GM12892 (cell line): ENCODE measurements at places on chromosomes 7 and 10.

DNA sequence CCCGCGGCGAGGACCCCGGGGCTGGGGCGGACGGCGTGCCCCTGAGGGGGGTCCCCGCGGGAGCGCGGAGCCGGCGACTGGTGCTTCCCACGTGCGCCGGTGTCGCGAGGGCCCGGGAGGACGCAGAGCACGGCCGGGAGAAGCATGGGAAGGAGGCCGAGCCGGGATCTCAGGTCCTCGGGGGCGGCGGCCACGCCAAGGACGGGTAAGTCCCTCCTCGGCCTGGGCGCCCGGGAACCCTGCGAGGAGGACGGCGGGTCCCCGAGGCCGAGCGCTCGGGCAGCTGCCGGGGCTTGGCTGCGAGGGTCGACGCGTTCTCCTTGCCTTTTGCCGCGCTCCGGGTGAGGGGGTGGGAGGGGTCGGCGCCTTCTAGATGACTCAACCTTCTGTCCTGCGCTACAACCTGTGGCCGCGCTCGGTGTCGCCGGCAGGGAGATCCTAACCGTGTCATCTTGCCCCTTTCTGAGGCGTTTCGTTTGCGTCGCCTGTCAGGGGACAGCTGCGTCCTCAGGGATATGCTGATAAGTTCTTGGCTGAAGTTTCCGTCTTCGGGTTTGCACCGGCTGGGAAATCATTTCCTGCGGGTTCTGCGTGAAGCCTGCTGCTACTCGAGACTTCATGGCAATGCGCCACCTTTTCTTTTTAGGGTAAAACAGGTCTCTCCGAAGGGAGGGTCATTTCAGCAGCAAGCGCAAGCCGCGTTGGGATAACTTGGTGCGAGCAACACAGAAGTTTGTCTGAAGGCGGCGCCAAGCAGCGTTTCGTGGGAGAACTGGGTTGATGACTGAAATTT, 529 bp downstream of the TASOR2 start:
- peak; percentile 38 for DNase-seq

GRCh38 chr10:24378126-24378920, 169.4 kb downstream of the KIAA1217 start:
- no peak for DNase-seq

DNA sequence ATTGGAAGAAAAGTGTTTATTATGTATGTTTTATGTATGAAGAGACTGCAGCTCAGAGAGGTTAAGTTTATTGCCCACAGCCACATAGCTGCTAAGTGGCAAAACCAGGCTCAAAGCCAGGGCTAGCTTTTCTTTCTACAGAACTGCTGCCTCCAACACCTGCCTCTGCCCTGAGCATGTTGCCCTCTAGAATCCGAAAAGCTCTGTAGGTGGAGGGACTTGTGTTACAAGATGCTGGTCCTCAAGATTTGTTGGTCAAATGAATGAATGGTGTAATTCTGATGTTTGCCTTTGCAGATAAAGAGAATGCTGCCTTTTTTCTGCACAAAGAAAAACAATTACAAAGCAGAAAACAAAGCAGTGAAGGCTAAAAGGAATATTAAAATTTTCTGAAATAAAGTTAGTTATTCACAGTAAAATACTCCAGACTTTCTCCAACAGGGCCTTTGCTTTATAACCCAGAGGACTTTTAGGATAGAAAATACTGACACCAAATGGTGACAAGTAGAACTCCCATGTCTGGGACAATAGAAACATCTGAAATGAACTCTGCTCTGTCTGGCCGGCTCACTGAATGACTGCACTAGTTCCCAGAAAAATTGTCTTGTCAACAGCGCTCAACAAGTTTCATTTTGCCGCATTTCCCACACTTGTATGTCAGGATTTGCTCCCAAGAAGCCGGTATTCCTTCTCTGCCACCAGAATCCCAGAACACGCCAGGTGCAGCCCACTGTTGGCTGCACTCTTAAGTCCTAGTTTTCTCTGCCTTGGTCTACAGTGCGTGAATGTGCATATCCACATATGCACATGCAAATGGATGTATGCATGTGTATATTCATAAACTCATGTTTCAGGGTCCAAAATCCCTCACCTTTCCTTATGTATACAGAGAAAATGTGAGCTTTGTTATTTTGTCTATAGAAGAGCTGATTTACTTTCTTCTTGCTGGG, 11.0 kb upstream of the DNTT start:
- no peak for DNase-seq

GRCh38 chr10:79183468-79183865, 114.7 kb downstream of the ZMIZ1 start:
- no peak for DNase-seq

DNA sequence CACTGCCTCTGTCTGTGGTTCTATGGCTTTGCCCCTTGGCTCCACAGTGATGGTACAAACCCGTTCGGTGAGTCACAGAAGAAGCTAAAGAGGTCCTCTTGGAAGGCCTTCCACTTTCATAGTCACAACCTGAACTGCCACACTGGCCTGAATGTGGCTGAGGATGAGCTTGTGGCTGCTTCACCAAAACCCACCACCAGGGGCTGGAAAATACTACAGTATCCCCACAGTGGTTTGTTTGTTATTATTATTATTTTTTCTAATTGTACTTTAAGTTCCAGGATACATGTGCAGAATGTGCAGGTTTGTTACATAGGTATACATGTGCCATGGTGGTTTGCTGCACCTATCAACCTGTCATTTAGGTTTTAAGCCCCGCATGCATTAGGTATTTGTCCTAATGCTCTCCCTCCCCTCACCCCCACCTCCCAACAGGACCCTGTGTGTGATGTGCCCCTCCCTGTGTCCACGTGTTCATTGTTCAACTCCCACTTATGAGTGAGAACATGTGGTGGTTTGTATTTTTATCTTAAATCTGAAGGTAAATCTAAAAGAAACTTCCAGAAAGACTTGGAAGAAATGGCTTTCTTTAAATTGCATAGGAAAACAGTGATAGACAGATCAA, 160.8 kb upstream of the NPSR1 start:
- no peak for DNase-seq
